Right atrium auricular region (tissue), 2 donors: ENCODE measurements at places on chromosomes 1 and 21. TPM values are rescaled to one million over a fixed set of nuclear protein-coding genes. Genes with fewer than 3 reads are reported as not detected.
A peak's percentile ranks its signal among the peaks of the same experiment; 100 is the strongest.

DNA sequence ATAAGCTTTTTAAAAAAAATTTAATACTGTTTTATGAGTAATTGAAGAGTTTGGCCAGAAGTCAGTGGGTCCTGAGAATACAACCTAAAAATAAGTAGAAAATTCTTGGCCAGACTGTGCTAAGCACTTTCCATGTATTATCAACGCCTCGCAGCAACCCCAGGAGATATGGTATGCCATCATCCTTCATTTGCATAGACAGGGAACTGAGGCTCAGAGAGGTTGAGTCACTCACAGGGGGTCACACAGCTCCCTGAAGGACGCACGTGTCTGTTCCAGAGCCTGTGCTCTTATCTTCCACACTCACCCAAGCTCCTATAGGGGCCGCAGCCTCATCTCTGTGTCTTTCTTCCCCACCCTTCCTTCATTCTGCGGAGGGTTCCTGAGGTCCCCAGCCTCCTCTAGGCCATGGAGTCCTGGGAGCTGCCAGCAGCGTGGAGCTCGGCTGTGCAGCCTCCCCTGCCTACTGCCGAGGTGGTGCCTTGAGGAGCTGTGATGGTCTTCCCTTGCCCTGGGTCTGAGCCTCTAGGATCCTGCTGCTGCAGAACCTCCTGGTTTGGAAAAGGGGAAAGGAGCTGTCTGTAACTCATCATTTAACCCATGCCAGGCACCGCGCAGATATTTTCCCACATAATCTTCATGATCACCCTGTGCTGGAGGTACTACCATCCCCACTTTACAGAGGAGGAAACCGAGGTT is 30.3 kb upstream of the ECE1 start:
- no peak overlapping the region for H3K4me3 ChIP-seq
- peaks cover 100% of the 10 kb centered on the region for H3K4me1 ChIP-seq
- H3K36me3 ChIP-seq = no peaks in the 10 kb centered on the region
- DNase-seq = no peak
- peak overlapping the region; percentile 88 for H3K27ac ChIP-seq
- H3K27me3 ChIP-seq = no peaks in the 10 kb centered on the region

DNA sequence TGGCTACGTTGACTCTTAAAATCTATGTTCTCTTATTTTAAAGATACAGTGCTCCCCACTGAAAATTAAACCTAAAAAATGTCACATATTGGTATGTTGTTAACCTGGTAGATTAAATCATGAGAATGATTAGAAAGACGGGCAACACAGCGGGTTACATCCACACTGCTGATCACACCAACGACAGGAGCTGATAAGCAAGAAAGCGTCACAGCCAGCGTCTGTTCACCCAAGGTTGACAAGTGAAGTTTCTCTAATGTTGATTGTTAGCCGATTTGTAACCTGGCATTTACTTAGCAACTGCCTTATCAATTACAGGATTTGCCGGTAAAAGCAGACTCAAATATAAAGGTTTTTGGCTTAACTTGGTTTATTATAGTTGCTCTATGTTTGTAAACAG is 149.3 kb downstream of the NR5A2 start:
- H3K27me3 ChIP-seq = no peaks in the 10 kb centered on the region
- DNase-seq = no peak
- H3K27ac ChIP-seq = no peak overlapping the region
- H3K36me3 ChIP-seq = no peaks in the 10 kb centered on the region
- H3K4me3 ChIP-seq = no peak overlapping the region

- no peak overlapping the region for H3K27ac ChIP-seq
- no peaks in the 10 kb centered on the region for H3K36me3 ChIP-seq
- H3K4me3 ChIP-seq = no peak overlapping the region
- DNase-seq = no peak
- no peaks in the 10 kb centered on the region for H3K4me1 ChIP-seq
Observed at GRCh38 chr21:33132054-33132453, 62.1 kb downstream of the OLIG1 start.

DNA sequence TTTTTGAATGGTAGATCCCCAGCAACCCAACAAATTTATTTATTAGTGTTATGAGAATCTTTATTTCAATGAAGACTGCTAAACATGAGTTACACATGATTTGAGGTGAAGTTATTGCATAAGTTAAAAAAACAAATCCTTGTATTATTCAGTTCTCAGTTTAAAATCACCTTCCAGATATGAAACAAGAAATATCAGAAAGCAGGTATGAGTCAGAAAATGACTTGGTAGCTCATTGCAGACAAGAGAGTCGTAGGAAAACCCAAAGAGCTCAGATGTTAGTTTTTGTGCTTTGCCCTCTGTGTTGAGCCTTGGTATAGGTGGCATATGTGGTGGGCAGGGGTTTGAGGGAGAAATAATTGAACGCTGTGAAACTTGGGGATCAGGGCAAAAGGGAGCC is 339.4 kb downstream of the BRINP3 start:
- H3K4me3 ChIP-seq = no peak overlapping the region
- no peaks in the 10 kb centered on the region for H3K4me1 ChIP-seq
- no peaks in the 10 kb centered on the region for H3K36me3 ChIP-seq
- H3K27ac ChIP-seq = no peak overlapping the region
- no peak for DNase-seq

RORC gene
- 9.1 TPM for total RNA-seq

TRNP1 gene
- 151 TPM for total RNA-seq

SLC19A2 gene
- total RNA-seq = 23.5 TPM

PCP4L1 gene
- total RNA-seq = 0.59 TPM

ITLN1 gene
- 1,064 TPM for total RNA-seq
